ENCODE measurements at places on chromosomes 3 and 15.

GRCh38 chr3:162517110-162517509 lies 1020.5 kb downstream of the OTOL1 start:
- DNase-seq = no peak

DNA sequence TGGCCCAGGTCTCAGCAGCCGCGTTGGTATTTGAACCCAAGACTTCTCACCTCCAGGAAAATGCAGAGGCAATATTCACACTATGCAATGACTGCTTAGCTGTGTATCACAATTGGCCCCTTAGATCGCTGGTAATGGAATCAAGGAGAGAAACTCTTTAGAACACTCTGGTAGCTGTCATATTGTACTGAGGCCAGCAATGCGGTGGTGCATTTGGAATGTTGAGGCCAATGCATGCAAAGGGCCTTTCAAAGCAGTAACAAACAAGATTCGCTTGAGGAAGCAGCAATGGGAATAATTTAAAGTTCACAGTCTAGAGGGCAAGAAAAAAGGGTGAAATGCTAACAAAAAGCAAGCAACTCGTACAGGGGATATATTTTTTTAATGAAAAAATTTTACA lies 764.1 kb downstream of the GRM7 start:
- no peak for DNase-seq

DNA sequence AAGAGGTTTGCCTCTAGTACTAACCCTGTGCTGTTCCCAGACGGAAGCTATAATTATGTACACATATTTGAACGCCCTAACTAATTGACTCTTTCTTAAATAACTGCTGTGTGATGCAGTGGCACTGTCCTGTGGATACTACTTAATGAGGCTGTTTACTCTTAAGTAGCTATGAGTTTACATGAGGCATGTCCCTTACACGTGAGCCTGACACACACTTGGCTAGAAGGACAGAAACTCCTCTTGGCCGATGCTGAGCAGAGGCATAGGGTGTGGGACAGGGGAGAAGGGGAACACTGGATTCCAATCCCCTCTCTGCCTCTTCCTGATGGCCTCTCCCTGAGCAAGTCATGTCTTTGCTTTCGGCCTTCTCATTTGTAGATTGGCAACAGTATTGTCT lies 21.9 kb downstream of the EHD4 start:
- DNase-seq = no peak

DNA sequence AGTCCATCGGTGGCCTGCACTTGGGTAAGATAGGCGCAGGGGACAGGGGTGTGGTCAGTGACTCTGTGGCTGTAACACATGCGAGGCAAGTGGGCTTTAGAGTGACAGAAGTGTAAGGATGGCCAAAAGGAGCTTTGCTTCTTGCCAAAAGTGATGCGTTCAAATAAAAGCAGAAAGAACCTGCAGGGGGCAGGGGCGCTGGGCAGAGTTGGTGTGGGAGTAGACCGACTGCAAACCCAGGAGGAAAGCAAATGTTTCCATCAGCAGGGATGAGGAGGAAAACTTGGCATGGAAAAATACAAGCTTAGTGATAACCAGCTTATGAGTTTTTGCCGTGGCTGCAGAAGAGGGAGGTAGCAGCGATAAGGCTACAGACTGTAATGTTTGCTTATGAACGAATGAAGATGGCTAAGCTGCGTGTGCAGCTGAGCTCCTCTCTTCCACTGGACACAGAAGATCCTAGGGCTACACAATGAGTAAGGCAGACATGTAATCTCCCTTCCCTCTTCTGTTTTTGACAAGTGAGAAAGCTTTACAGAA lies 149.4 kb downstream of the WNT5A start:
- DNase-seq = no peak

DNA sequence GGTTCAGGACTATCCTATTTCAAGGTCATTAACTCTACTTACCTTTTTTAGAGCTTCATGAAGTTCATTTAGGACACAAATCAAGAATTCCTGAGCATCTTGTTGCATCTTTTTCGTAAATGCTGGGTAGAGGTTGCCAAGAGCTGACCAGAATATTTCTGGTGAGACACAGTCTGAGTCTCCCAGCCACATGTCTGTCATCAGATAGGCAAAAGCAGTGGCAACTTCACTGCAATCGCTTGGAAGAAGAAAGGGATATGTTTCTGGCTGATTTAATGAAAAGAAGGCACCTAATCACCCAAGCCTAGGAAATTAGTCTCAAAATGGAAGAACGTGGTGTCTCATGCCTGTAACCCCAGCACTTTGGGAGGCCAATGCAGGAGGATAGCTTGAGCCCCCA lies 2.9 kb downstream of the USP50 start:
- no peak for DNase-seq

- DNase-seq = no peak
Measured at GRCh38 chr15:75666823-75667501, 19.2 kb downstream of the SNX33 start.

DNA sequence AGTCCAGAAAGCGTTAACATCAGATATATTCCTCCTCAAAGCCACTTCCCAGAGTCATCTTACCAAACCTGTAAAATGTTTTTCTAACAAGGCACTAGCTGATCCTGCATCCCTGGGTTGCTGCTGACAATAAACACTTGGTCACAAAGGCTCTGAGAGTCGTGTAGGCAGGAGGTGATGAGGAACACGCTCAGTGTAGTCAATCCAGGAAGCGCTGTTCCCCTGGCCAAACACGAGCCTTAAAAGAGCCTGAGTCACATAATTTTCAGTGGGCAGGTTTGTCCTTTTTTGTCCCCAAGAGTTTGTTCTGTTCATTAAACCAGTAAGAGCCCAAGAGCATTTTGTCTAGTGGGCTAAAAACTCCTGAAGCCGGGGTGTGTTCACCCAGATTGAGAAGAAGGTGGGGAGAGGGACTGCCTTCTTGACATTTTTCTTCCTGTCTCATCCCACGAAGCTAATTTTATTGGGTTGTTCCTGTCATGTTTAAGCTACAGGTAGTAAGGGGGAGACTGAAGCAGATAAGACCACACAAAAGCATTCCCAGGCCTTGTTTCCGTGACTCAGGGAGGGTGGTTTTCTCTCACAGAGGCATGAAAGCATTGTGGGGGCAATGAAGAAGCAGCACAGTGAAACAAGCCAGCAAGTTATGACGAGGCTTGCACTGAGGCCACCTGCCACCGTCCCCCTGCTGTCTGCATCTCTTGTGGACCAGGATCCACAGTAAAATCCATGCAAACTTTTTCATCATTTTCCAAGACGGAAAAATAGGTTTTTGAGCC lies 73.7 kb downstream of the FOXB1 start:
- DNase-seq = peak; percentile 27

DNA sequence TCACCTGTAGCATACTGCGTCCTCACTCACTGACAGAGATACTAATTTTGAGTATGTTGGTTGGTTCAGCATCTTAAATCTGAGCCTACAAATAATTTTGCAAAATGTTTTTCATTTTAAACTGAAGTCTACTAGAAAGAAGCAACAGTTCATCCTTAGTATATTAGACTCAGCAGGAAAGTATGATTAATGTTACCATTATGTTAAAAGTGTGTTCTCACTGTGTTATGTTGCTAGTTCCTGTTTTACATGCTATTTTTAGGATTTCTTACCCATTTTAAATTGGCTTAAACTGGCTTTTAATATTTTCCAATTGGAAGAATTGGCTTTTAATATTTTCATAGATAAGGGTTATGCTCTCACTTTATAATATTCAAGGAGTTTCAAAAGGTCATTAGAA lies 25.7 kb downstream of the ACKR4 start:
- DNase-seq = no peak

DNA sequence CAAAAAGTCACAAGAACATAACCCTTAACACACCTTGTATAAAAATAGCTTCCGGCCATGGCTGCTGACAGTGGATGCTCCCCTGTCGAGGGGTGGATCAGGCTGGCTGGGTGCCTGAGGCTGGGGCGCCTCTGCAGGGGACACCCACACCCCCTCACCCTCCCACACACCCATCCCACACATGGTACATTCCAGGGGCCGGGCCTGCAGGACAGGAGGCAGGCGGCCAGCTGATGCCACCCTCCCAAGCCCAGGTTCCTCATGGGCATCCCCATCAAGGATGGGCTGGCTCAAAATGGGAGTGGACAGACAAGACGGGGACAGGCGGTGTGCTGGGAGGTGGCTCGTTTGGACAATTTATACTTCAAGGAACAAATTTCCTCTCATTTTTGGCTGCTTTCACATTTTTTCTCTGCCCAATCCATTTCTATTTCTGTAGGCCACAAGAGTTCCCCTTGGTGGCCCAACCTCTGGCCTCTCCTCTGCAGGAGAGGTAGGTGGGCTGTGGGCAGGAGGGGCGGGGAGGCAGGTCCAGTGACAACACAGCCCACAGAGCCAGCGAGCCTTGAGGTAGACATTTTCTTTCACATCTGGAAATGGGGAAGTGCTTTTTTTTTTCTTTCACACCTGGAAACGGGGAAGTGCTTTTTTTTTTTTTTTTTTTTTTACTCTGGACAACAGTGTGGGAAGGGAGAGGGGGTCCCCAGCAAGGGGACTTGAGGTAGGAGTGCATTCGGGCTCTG lies 23.3 kb downstream of the RNU5B-1 start:
- DNase-seq = no peak

GRCh38 chr15:60128000-60128376 lies 123.9 kb downstream of the FOXB1 start:
- DNase-seq = peak; percentile 18

DNA sequence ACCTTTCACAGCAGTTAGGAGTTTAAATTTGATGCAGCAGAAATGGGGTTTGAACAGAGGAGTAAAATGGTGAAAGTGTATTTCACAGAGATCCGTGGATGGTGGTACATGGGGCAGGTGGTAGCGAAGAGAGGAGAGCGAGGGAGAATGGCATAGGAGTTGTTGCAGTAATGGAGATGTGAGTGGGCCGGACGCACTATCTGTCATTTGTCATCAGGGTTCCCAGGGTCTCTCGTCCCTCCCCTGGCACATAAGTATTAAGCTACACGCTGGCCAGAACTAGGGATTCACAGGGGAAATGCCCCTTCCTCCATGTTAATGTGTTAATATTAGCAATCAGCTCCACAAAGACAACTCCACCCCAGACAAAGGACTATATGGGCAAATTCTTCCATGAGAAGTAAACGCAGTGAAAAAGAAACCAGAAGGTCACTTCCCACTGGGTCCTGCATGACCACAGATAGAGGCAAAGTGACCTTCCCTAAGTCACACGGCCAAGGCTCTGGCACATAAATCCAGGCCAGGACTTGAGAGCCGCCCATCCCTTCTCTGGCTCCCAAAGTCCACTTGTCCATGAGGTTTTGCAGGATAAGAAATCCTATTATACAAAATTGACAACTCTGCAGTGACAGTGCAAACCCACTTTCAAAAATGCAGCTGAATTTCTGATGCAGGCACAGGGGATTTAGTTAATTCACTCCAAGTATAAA lies 42.5 kb downstream of the ANXA2 start:
- no peak for DNase-seq

- no peak for DNase-seq
Measured at GRCh38 chr15:95160316-95160715, 929.0 kb downstream of the MCTP2 start.

GRCh38 chr3:159829539-159830227 lies 159.0 kb upstream of the IL12A start:
- DNase-seq = no peak

DNA sequence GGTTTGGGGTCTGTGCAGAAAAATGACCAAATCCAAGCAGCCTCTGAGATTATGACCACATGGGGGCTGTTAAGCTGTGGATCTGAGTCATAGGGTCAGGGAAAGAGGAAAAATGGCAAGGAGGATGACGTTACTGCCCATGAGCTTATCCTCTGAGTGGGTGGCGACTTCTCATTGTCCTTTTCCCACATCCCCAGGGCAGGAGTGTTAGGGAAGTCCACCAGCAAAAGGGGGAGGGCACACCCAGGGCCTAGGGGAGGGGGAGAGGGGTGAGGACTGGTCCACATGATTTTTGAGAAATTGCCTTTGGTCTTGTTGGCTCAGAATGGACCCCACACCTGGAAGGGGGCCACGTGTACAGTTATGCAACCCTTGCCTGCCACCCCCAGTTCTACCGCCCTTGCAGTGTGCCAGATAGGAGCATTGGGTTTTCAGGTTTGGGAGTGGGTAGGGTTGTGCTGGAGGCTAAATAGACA lies 2.6 kb downstream of the CD276 start:
- peak; percentile 45 for DNase-seq

DNA sequence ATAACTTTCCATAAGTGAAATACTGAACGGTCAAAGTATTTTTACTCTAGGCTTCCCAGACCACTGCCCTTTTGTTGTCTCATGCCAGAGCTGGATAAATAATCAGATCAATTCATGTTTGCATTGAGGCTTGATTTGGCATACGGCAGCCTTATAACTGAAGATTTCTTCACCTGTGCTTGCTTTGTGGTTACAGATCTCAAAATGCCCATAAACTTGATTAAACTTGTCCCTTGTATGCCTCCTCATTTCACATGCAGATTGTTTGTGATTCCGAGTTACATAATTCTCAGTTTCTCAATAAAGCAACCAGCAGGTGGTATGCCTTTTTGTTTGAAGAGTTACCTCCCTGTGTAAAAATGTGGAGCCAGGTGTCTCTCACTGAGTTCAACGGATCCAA lies 211.4 kb upstream of the LRIG1 start:
- no peak for DNase-seq

DNA sequence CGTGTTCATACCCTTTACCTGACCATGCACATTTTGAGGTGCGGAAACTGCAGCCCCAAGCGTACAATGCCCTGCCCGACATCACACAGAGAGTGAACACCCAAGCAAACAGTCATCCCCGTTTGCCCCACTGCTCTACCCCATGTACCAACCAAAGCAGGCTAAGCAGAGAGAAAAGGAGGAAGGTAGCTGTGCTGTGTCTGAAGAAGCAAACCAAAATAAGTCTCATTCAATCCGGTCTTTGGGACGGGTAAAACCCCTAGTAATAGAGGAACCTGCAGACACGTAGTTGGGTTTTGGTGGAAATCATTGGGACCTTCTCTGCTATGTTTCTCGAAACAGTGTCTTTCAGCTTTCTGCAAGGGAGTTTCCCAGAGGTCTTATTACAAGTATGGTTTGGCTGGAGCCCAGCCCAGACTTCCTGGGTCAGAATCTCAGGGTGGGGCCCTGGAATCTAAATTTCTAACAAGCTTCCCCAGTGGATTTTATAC lies 164.6 kb upstream of the HES1 start:
- DNase-seq = no peak

DNA sequence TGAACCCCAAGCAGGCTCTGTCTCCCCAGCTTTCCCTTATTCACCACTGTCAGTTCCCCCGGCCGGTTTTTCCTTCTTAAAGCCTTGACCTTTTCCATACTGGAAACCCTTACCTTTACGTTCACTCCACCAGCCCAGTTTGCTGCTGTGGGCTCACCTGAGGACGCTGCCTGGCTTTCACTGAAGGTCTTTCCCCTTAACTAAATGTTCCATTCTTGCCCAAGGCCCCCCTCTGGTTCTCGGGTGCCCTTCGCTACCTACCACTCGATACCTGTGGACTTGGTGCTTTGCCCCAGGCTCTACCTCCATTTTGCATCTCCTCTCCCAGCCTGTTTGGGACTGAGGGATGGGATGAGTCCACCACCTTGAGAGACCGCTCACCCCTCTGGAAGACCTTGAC lies 851 bp downstream of the AP2M1 start:
- peak; percentile 38 for DNase-seq

GRCh38 chr3:183538486-183538885 lies 17.0 kb downstream of the KLHL6 start:
- no peak for DNase-seq
